ENCODE measurements at places on chromosomes 16 and 17.

DNA sequence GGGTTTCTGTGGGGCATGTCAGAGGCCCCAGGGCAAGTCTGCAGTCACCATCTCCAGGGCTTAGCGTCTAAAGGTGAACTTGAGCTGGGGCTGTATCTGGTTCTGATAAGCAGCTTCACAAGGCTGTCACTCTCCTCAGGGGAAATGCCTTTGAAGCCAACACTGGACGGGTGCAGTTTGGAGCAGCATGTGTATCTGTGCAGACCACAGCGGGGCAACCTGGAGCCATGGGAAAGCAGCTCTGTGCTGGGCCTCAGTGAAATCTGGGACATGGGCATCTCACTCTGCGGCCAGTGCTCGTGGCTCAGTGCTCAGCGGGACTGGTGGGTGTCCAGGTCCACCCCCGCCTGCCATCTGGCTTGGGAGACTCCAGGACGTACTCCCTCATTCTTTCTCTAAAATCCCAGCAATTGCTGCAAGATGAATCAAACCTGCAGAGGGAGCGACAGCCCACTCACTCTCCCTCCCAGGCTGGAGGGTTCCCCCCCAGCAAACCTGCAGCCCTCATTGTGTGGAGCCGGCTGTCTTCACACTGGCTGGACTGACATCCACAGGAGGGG lies 63.5 kb downstream of the PRMT7 start:
- DNase-seq: no peak

DNA sequence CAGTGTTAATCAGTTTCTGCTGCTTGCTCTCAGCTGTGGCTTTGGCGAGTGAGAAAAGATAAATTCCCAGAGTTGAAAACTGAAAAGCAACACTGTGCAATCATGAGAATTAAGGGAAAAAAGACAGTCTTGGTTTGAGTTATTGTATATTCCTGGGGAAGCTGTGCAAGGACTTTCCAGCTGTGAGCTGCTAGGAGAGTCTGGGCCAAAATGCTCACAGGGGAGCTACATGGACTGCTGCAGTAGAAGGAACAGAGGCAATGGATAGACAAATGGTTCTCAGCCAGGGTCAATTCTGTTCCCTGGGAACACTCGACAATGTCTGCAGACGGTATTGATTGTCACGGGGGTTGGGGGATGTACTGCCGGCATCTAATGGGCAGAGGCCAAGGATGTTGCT lies 102.0 kb upstream of the ADAMTS18 start:
- no peak for DNase-seq

GRCh38 chr17:19343671-19344151 lies 18.8 kb downstream of the B9D1 start:
- DNase-seq: no peak

DNA sequence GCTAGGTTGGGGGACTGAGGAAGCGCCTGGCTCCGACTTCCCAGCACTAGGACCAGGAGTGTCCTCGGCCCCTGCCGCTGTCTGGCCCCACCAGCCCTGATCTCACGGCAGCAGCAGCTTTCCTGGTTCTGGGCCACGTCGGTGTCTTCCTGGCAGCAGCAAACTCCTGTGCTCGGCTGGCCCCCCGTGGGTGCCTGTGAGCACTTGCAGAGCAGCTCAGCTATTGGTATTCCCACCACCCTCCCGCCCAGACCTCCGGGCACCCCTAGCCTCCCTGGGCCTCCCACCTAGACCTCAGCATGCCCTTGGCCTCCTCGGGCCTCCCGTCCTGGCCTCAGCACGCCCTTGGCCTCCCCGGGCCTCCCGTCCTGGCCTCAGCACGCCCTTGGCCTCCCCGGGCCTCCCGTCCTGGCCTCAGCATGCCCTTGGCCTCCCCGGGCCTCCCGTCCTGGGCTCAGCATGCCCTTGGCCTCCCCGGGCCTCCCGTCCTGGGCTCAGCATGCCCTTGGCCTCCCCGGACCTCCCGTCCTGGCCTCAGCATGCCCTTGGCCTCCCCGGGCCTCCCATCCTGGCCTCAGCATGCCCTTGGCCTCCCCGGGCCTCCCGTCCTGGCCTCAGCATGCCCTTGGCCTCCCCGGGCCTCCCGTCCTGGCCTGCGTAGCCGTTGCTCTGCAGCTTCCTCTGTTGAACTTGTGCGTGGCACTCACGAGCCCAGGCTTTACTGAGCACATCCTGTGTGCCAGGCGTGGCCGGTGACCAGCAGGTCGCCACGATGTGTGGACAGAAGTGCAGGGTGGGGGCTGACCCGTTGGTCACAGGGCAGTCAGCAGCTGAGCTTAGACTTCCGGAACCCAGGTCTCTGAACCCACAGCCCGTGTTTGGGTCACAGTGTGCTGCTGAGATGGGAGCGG lies 51.8 kb upstream of the ACSF3 start:
- DNase-seq: no peak

DNA sequence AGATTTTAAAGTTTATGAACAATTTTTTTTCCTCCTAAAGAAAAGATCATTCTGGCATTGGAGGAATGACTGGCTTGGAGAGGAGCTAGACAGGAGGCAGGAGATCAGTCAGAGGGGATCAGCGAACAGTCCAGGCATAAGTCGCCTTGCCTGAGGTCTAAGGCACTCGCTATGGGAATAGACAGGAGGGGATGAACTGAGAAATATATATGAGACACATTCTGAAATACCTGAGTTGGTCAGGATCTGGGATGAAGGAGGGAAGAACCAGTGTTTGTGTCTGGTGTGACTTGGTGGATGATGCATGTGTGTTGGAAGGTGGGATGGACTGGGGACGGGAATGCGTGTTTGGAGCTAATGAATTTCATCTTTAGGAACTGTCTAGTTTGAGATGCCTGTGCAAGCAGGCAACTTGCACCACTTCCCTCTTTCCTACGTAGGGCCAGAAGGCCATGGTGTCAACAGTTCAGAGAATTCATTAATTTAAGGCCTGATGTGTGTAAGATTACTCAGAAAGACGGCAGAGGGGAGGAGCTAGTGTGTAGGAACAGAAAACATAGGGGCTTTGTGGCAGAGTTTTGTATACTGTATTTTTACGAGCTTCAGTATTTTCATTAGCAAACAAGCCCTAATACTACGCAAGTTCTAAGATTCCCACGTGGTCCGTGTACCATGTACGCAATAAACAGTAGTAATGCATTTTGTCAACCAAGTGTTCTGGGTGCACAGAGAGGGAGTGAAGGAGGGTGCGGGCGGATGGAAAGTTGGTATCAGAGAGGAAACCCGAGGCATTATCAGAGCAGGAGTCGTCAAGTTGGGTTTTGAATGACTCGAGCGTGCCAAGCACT lies 825 bp downstream of the HEATR6 start:
- peak; percentile 45 for DNase-seq

GRCh38 chr16:72743011-72743761 lies 304.7 kb downstream of the ZFHX3 start:
- no peak for DNase-seq

- no peak for DNase-seq
Observed at GRCh38 chr16:84423416-84423837, 55.1 kb downstream of the ATP2C2 start.

- DNase-seq: no peak
Observed at GRCh38 chr16:54489225-54490111, 202.9 kb upstream of the IRX3 start.

DNA sequence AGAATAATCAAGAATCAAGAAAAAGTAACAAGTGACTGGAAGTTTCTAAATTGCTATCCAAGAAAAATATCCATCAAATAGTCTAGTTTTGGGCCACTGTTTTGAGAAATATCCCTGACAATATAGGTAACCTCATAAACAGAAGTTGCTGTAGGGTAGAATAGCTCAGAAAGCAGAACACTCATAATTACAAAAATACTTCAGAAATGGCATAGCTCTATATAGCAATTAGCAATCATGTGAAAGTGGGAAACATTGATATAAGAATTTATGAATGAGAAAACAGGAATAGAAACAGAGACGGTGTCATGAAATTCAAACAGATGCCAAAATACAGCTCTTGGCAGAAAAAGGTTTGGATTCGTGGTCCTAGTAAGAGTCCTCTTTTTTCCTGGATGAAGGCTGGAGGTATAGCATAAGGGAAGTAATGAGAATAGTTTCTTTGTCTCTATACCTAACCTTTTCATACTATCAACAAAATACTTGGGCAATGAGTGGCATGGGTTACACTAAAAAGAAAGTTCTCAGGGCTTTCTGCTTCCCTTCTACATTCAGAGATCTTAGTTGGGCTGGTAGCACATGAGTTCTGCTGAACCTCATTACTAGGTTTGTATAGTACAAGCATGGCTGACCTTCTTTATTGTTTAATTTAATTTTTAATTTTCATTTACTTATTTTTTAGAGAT lies 33.5 kb downstream of the SPAG9 start:
- DNase-seq: no peak

DNA sequence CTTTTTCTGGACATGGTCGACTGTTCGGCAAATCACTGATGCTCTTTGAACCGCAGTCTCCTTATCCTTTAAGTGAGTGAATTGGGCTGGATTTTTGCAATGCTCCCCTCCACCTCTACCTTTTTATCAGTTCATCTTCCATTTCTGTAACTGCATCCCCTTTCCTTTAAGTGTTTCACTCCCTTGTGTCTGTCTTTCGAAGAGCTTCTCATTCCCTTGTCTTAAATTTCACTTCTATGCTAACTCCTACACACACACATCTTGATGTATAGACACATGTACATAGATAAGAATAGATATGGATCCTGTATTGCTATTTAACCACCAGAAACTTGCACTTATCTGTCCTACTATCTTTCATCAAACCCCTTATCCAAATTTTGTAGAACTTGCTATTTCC lies 250.7 kb downstream of the PHKB start:
- no peak for DNase-seq

- no peak for DNase-seq
Observed at GRCh38 chr16:84924331-84925091, 86.8 kb downstream of the ZDHHC7 start.

- DNase-seq: no peak
Observed at GRCh38 chr17:35740997-35741931, 9.8 kb downstream of the RASL10B start.

- DNase-seq: no peak
Observed at GRCh38 chr17:17001076-17001777, 29.3 kb upstream of the TNFRSF13B start.

DNA sequence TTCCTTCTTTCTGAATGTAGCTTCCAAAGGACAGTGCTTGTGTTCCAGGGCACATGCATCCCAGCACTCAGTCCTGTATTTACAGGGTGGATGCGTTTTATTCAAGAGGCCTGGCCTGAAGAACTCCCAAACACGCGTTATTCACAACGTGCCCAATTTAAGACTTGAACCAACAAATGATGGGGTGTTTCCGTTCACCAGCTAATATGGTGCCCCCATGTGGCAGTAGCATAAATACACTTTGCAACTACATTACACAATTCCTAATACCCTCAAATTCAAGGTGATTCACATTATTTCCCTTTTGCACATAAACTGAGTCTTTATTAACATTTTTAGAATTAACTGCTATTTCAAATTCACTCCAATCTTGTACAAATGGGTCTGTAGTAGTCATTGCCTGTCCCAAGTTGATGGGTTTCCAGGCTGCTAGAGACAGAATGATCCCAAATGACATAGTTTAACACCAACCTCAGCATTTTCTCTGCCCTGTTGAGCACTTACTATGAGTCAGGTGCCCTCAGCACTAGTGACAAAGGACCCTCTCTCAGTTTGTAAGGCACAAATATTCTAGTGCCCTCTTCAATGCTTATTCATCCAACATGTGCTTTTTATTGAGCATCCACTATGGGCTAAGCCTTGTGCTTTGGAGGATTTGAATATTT lies 26.9 kb downstream of the HSD17B2 start:
- no peak for DNase-seq
